ENCODE measurements at places on chromosomes 4 and X. TPM values are rescaled to one million over a fixed set of nuclear protein-coding genes. Genes with fewer than 3 reads are reported as not detected.
A peak's percentile ranks its signal among the peaks of the same experiment; 100 is the strongest.

The OCRL gene
- total RNA-seq, result 57.2 TPM

The SPANXB1 gene
- not detected for total RNA-seq

GRCh38 chr4:77104791-77105540, 29.2 kb upstream of the CCNI start:
- no peaks in the 10 kb centered on the region for H3K27me3 ChIP-seq
- DNase-seq, result peak; percentile 10
- H3K4me1 ChIP-seq, result peaks cover 13% of the 10 kb centered on the region
- no peaks in the 10 kb centered on the region for H3K36me3 ChIP-seq
- peak overlapping the region; percentile 3 for H3K27ac ChIP-seq
- H3K4me3 ChIP-seq, result no peak overlapping the region

DNA sequence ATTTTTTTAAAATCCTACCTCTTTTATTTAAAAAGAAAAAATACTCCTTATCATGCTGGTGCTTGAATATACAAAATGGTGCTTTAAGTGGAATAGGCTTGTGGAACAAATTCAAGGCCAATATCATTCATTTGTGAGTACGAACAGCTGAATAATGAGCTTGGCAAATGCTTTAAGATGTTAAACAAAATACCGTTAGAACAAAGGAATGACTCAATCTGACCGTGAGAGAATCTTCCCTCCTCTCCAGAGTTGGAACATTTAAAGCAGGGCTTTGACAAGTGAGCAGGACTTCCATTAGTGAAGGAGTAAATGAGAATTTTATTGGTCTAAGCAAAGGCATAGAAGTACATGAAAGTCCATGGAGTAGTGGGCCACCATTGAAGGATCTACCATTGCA, 74.5 kb downstream of the DCLK2 start:
- H3K36me3 ChIP-seq, result no peaks in the 10 kb centered on the region
- no peak for DNase-seq
- H3K4me1 ChIP-seq, result no peaks in the 10 kb centered on the region
- no peaks in the 10 kb centered on the region for H3K27me3 ChIP-seq
- H3K27ac ChIP-seq, result no peak overlapping the region

Measured in progenitor cell of endocrine pancreas (in vitro differentiated cells).